Effector memory CD8-positive, alpha-beta T cell (primary cell): ENCODE measurements at places on chromosomes 12 and 14.

DNA sequence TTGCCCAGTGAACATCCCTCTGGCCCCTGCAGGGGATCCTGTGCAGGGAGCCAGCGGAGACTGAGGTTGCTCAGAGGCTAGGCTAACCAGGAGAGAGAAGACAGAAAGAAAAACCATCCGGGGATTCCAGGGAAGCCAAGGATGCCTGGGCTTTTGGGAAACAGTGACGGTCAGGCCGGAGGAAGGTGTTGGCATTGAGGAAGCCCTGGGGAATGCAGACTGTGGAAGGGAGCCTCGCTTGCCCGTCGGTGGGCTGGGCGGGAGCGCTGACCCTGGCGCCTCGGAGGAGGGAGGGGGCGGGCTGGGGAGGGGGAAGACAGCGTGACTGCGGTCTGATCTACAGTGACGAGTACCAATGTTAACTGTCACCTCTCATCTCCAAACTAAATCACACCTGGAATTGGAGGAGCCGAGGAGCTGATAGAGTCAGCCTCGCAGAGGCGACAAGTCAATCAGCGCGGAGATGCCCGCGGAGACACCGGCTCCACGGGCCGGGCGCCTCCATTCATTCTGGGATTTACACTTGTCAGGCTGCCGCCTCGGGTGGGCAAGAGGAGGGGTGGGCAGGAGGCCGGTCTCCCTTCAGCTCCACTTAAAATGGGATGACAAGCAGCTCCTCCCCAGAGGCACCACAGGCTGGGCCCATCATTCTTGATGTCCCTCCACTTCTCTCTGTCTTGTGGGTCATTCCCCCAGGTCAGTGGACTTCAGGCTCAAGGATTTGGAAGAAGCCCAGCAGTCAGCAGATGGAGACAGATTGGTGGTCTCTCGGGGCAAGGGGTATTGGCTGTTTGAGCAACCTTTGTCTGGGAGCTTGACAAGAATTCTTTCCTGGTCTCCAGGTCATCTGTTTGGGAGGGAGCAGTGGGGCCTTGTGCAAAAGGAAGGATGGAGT is 20.4 kb upstream of the GPATCH2L start:
- no peak for DNase-seq

GRCh38 chr12:69610126-69610525 is 581 bp downstream of the LRRC10 start:
- no peak for DNase-seq

- DNase-seq, result no peak
Observed at GRCh38 chr12:114961491-114961890, 277.5 kb upstream of the TBX3 start.

DNA sequence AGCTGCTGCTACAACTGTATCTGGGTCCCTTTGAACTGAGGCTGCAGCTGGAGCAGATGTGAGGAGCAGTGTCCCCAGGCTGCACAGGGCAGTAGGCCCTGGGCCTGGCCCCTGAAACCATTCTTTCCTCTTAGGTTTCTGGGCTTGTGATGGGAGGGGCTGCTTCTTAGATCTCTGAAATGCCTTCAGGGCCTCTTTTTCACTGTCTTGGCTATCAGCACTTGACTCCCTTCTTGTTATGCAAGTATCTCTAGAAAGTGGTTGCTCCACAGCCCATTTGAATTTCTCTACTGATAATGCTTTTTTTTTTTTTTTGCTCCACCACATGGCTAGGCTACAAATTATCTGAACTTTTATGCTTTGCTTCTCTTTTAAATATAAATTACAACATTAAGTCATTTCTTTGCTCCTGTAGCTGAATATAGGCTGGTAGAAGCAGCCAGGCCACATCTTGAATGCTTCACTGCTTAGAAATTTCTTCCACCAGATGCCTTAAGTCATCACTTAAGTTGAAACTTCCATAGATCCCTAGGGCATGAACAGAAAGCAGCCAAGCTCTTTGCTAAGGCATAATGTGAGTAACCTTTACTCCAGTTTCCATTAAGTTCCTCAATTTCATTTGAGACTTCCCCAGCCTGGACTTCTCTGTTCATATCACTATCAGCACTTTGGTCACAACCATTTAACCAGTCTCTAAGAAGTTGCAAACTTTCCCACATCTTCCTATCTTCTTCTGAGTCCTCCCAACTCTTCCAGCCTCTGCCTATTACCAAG is 41.1 kb downstream of the ACSM4 start:
- no peak for DNase-seq
